ENCODE measurements at places on chromosomes 1 and 21. TPM values are rescaled to one million over a fixed set of nuclear protein-coding genes. Genes with fewer than 3 reads are reported as not detected.
A peak's percentile ranks its signal among the peaks of the same experiment; 100 is the strongest.

The E2F2 gene
- 0.69 TPM for total RNA-seq

The NEXN gene
- total RNA-seq = 2.4 TPM

The SPRR1B gene
- not detected for total RNA-seq

The COL6A1 gene
- total RNA-seq = 65.5 TPM

The TEX38 gene
- total RNA-seq = not detected

The SLC5A3 gene
- total RNA-seq = 7.6 TPM

The PDPN gene
- total RNA-seq = 4.3 TPM

GRCh38 chr1:30733493-30733892 lies 10.1 kb upstream of the MATN1 start:
- DNase-seq = no peak
- peak overlapping the region; percentile 37 for H3K27ac ChIP-seq
- H3K36me3 ChIP-seq = peaks cover 39% of the 10 kb centered on the region
- H3K4me1 ChIP-seq = peaks cover 6% of the 10 kb centered on the region
- H3K27me3 ChIP-seq = peaks cover 4% of the 10 kb centered on the region

DNA sequence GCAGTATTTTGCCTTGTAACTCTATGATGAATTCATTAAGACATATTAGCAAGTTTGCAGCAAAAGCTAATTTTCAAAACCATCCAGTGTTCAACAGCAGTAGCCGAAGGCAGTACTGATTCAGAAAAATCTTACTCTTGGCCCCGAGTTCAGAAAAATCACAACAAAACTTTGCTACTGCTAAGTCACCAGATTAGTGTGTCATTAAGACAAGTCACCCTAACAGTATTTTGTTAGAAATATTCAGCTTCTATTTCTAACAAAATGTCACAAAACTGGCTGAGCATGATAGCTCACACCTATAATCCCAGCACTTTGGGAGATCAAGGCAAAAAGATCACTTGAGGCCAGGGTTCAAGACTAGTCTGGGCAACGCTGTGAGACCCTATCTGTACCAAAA lies 8.2 kb downstream of the GTF2B start:
- H3K27me3 ChIP-seq = peaks cover 3% of the 10 kb centered on the region
- no peak for DNase-seq
- no peak overlapping the region for H3K4me3 ChIP-seq
- no peaks in the 10 kb centered on the region for H3K4me1 ChIP-seq

GRCh38 chr1:245197911-245198379 lies 43.2 kb downstream of the KIF26B start:
- DNase-seq = no peak
- peaks cover 20% of the 10 kb centered on the region for H3K4me1 ChIP-seq
- no peak overlapping the region for H3K4me3 ChIP-seq
- H3K27ac ChIP-seq = no peak overlapping the region

GRCh38 chr1:31159869-31160611 lies 79.6 kb downstream of the NKAIN1 start:
- DNase-seq = no peak
- H3K27me3 ChIP-seq = peaks cover 2% of the 10 kb centered on the region
- no peak overlapping the region for H3K4me3 ChIP-seq
- peaks cover 4% of the 10 kb centered on the region for H3K4me1 ChIP-seq
- no peak overlapping the region for H3K27ac ChIP-seq

DNA sequence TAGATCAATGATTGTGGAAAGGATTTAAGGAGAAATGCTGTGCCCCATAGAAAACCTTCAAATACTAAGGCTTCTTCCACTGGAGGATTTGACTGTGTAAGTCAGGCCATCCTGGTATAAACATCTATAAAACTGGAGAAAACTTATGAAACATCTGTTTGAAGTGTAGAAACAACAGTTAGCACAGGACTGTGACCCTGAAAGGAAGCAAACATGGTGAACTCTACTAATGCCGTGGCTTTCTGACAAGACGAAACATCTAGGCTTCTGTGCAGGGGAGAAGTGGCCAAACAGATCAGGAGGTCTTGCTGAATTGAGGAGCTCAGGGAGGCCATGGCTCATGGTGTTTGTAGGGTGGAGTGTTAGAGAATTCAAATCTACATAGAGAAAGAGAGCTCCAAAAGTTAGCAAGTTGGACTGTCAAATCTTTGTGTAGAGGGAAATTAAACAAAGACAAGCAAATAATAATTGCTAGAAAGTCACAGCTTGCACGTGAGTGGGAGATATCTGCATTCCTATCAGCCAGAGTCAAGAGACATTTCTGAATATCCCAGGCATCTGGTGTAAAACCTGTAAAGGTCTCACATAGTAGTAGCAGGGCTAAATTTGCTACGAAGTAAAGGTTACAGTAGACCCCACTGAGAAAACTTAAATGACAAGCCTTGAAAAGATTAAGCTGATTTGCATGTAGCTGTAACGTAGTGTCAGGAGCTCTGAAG lies 566.8 kb upstream of the B3GALT2 start:
- H3K27ac ChIP-seq = no peak overlapping the region
- peaks cover 3% of the 10 kb centered on the region for H3K27me3 ChIP-seq
- H3K4me1 ChIP-seq = no peaks in the 10 kb centered on the region
- H3K36me3 ChIP-seq = no peaks in the 10 kb centered on the region
- no peak for DNase-seq
- no peak overlapping the region for H3K4me3 ChIP-seq

DNA sequence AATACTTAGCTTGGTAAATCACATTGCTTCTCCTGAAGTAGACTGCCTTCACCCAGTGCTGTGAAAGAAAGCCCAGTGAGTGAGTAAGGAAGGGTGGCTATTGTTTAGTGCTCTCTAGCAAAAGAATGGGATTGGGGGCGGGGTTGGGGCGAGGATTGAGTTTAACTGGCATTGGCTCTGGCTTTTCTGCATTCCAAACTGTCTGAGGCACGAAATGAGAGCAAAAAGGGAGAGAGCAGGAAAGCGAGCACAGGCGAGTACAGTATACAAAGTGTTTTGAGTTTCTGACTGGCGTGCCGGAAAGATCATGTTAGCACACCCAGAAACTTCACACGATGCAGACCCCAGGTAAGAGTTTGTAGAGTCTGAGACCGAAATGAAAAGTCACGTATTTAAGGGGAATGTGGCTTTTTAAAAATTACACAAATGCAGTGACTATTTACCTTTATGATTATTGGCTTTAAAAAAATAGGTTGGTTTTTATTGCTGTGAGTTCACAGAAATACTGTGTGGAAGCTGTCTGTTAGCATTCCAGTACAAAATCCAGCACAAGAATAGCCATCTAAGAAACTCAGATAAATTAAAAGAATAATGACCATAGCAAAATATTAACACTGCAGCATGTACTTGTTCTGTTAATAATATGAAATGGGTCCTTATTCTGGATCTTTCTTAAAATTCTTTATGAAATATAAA lies 155.4 kb downstream of the CLEC20A start:
- peak overlapping the region; percentile 80 for H3K4me3 ChIP-seq
- H3K36me3 ChIP-seq = no peaks in the 10 kb centered on the region
- H3K27ac ChIP-seq = peak overlapping the region; percentile 97

- no peaks in the 10 kb centered on the region for H3K27me3 ChIP-seq
- H3K4me3 ChIP-seq = no peak overlapping the region
- no peak overlapping the region for H3K27ac ChIP-seq
- H3K4me1 ChIP-seq = no peaks in the 10 kb centered on the region
- peak; percentile 11 for DNase-seq
Measured at GRCh38 chr1:192474080-192474683, 101.4 kb upstream of the RGS1 start.

- DNase-seq = no peak
- peaks cover 8% of the 10 kb centered on the region for H3K4me1 ChIP-seq
- H3K4me3 ChIP-seq = peak overlapping the region; percentile 34
- H3K36me3 ChIP-seq = peaks cover 15% of the 10 kb centered on the region
- peak overlapping the region; percentile 57 for H3K27ac ChIP-seq
Measured at GRCh38 chr1:236155399-236155767, 13.0 kb downstream of the GPR137B start.

DNA sequence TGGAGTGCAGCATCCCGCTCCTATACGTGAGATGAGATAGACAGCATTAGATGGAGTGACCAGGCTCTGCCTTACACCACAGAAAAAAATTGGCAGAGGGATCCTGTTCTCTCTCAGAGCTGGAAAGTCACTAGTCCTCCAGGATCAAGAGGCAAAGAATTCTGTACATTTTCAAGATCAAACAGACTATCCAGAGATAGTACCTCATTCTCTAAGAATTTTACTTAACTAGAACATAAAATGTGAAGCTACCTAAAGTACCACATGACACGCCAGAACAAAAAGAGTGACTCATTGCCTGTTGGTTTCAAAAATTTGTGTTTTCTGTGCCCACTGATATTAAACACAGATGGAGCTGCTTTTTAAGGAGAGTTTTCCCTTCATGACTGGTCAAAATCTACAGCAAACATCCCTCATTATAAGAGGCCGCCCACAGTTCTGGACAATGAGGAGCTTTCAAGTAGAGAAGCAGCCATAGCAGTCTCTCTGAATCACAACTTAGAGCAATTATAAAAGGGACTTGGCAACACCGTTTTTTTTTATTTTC lies 32.3 kb downstream of the CD160 start:
- no peak overlapping the region for H3K4me3 ChIP-seq
- peaks cover 27% of the 10 kb centered on the region for H3K36me3 ChIP-seq
- H3K27me3 ChIP-seq = no peaks in the 10 kb centered on the region
- no peak for DNase-seq

- peaks cover 7% of the 10 kb centered on the region for H3K4me1 ChIP-seq
- DNase-seq = no peak
- peaks cover 1% of the 10 kb centered on the region for H3K27me3 ChIP-seq
Measured at GRCh38 chr1:222314839-222315238, 233.1 kb downstream of the HHIPL2 start.

GRCh38 chr1:62288224-62288623 lies 31.0 kb downstream of the KANK4 start:
- no peak overlapping the region for H3K27ac ChIP-seq
- peaks cover 39% of the 10 kb centered on the region for H3K4me1 ChIP-seq
- no peak for DNase-seq
- no peaks in the 10 kb centered on the region for H3K36me3 ChIP-seq
- peaks cover 2% of the 10 kb centered on the region for H3K27me3 ChIP-seq

DNA sequence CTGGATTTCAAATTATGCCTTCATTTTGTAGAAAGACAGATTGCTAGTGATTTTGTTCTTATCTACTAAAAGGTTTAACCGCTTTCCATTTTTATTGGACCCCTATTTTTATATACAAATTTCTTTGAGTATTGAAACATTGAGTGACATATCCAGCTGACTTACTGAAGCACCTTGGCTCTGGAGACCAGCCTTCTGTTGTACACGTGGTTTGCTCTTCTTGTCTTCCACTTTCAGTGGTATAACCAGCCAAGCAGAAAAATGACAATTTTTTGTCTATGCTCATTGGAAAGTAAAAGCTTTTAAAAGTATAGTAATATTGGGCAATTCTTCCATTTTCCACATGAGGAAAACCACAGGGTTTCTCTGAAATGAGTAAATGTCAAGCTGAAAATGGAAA lies 4.4 kb downstream of the F13B start:
- peaks cover under 1% of the 10 kb centered on the region for H3K27me3 ChIP-seq
- no peak overlapping the region for H3K27ac ChIP-seq
- DNase-seq = no peak

DNA sequence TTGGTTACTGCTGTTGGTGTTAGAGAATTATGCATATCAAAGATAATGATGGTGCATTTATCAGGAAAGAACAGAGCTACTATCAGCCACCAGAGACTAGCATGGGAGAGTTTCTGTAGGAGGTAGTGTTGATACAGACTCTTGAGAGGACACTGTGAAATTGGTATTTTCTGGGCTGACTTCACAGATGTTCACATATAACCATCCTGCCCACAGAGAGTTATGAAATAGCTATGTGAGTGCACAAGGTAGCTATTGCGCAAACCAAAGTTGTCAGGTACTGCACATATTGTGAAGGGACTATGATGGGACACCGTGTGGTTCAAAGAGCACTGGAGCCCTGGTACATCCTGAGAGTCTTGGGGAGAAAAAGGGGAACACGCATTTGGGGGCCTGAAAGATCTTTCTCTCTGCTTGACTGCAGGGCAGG lies 1.4 kb upstream of the TLCD4 start:
- DNase-seq = no peak
- H3K27ac ChIP-seq = no peak overlapping the region
- H3K36me3 ChIP-seq = no peaks in the 10 kb centered on the region

DNA sequence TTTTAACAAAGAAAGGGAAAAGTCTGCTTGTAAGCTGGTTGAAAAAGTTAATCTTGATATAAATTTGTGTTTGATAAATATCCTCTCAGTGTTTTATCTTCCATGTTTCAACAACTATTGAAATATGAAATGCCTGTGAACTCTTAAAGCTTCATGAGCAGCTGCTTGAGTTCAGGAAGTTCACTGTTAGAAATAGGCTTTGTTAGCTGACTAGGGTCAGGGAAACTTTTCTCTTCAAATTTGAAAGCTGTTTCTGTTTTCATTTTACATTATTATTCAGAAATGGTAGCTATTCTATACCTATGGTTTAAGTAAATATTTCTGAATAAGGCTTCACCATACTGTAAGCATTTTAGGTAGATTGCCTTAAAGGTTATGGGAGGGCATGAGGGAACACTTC lies 191.7 kb downstream of the HS2ST1 start:
- no peak overlapping the region for H3K27ac ChIP-seq
- H3K27me3 ChIP-seq = peaks cover 2% of the 10 kb centered on the region
- no peaks in the 10 kb centered on the region for H3K4me1 ChIP-seq
- H3K4me3 ChIP-seq = no peak overlapping the region

DNA sequence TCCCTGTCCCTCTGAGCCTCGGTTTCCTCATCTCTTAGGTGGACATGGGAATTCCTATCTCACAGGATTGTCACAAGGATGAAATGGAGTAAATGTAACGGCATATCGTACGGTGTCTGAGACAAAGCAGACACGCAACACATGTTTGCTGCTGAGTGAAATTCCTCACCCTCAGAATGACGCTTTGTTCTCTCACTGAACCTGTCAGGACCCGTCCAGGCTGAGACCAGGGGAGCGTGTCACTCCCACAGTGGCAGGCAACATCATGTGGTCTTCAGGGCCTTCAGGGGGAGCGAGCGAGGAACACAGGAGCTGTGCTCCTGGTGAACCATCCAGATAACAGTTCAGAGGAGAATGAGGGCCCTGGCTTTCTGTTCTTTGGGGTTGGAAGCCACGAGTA lies 74.2 kb downstream of the TOMM20 start:
- H3K27ac ChIP-seq = no peak overlapping the region
- peaks cover 2% of the 10 kb centered on the region for H3K4me1 ChIP-seq
- H3K4me3 ChIP-seq = no peak overlapping the region
- H3K27me3 ChIP-seq = peaks cover 2% of the 10 kb centered on the region
- no peak for DNase-seq

DNA sequence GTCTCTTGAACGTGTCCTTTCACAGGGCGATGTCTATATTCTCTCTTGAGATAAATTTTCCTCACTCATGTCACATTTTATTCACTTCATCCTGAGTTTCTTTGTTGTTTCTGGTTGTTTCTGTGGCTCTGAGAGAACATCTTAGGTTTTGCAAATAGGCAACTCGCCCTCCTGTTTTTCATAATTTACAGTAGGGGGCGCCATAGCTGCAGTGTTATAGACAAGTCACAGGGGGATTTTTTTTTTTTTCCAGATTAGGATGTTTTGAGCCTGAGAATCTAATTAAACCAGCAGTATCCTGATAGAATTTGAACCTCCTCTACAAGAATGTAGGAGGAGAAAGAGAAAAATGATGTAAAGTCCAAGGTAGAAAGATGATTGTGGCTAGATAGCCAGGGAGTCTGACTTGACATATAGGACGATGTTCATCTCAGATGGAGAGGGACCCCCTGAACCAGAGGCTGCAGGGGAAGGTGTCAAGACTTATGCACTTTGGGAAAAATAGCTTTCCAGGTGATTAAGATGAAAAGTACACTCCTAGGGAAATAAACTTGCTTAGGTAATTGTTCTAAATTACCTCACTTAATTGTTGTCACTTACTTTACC lies 76.3 kb downstream of the ZP4 start:
- H3K27ac ChIP-seq = no peak overlapping the region
- peaks cover 2% of the 10 kb centered on the region for H3K27me3 ChIP-seq
- H3K4me1 ChIP-seq = peaks cover 4% of the 10 kb centered on the region
- peaks cover 5% of the 10 kb centered on the region for H3K36me3 ChIP-seq

GRCh38 chr21:28113718-28114117 lies 879.0 kb downstream of the LTN1 start:
- peaks cover 8% of the 10 kb centered on the region for H3K4me1 ChIP-seq
- H3K27me3 ChIP-seq = no peaks in the 10 kb centered on the region
- no peaks in the 10 kb centered on the region for H3K36me3 ChIP-seq
- DNase-seq = no peak
- H3K4me3 ChIP-seq = no peak overlapping the region

All from endothelial cell (in vitro differentiated cells).